ENCODE measurements at places on chromosomes 2 and 18.

GRCh38 chr18:48158721-48159120 is 228.3 kb upstream of the SMAD2 start:
- no peak for DNase-seq

GRCh38 chr2:1777781-1778180 is 33.5 kb upstream of the PXDN start:
- no peak for DNase-seq

GRCh38 chr2:135650721-135651120 is 90.9 kb upstream of the UBXN4 start:
- DNase-seq: no peak

DNA sequence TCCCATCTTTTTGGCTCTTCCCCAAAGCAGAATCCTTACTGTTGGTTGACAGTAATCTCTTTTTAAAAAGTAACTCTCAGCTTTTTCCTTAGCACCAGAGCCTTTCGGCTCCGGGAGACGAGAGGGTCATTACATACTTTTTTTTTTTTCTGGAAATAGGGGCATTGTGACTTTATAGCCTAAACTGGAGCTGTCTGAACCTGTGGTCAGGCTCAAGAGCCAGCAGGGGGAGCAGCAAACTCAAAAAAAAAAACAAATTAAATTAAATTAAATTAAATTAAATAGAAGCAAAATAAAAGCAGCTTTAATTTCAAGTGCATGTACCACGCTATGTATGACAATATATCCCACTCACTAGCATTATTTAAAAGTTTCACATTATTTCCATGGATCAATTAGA is 156.6 kb downstream of the DTNA start:
- no peak for DNase-seq

GRCh38 chr2:175256806-175257585 is 75.5 kb upstream of the ATP5MC3 start:
- DNase-seq: no peak

GRCh38 chr2:240426845-240427721 is 8.4 kb upstream of the GPC1 start:
- DNase-seq: peak; percentile 4

DNA sequence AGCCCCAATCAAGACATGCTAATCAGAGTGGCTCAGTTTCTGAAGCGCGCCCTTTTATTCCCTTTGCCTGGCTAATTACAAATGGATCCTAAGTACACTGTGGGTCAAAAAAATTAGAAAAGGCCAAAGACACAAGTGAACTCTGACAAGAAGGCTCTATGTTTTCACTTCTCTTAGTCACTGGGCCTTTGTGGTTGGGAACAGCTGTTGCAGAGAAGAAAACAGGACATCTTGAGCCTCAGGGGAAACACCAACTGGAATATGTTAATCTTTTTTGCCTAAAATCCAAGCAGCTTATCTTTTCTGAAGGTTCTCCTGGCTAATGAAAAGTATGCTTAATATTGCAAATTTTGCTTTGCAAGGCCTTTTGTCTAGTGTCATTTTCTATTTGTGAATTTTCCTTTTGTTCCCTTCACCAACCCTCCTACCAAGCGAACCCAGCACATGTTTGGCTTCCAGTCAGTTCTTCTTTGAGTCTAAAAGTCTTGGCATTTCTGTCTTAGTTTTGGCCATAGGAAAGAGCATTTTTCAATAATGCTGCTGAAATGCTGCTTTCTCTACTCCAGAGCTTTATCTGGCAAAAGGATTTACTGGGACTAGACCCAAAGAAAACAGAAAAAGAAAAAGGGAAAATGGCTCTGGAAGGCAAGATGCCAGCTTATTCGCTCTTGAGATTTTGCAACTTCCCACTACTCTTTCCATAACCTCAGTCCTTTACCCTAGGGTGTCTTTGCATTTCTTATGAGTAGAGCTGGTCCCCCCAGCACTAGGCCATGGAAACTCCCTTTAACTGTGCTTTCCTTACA is 440.2 kb upstream of the ST6GAL2 start:
- no peak for DNase-seq

DNA sequence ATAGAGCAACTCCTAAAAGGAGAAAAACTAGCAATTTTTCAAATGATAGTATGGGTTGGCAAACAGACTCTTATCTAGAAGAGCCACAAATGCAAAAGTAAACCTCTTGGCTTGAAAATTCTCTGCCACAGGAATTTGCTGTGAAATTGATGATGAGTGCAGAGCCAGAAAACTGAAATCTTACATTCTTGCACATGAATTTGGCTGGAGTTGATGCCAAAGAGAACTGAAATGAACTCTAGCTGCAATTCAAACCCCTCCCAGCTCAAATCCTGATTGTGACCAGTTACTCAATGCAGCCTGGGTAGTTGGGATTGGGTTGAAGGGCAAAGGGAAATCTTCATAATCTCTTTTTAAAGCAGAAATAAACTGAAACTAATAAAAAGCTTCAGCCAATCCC is 266.6 kb downstream of the PDE11A start:
- peak; percentile 65 for DNase-seq

- no peak for DNase-seq
Measured at GRCh38 chr2:81598453-81598852, 1293.9 kb upstream of the LRRTM1 start.

DNA sequence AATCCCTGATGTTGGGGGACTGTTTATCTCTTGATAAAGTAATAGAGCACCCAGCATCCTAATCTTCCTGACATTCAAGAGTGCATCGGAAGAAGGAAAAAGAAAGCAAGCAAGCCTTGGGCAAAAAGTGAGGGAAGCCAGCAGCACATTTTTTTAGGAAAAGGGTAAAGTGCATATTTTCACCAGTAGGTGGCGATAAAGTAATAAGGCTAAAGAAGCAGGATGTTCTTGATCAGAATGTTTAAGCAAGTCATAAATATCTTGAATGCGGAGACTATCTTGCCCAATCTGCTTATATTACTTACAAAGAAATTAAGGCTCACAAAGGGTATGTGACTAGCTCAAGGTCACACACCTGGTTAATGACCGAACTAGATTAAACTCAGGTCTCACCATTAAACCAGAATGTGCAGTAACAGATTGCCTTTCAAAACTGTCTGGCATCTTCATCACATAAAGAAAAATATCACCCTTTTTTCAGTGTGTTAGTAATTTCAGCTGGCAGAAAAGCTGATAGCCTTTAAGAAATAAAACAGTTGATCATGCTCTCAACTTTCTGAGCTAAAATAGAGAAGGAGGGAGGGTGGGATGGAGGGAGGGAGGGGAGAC is 83.8 kb downstream of the VIT start:
- peak; percentile 36 for DNase-seq

DNA sequence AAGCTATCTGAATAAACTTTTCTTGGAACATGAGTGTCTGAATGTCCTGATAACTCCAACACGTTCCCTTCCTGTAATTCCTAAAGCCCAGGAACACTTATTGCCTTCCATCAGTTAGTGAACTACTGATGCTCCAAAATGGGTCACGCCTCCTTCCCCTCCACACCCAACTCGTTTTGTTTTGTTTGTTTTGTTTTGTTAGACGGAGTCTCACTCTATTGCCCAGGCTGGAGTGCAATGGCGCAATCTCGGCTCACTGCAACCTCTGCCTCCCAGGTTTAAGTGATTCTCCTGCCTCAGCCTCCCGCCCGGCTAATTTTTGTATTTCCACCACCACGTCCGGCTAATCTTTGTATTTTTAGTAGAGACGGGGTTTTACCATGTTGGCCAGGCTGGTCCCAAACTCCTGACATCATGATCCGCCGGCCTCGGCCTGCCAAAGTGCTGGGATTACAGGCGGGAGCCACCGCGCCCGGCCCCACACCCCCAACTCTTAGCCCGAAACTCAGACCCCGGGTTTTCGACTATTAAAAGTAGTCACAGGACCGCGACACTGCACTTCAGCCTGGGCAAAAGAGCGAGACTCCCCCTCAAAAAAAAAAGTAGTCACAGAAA is 774 bp downstream of the IER3IP1 start:
- DNase-seq: no peak

GRCh38 chr2:174343623-174344455 is 9.1 kb downstream of the SP9 start:
- no peak for DNase-seq

- no peak for DNase-seq
Measured at GRCh38 chr2:235168174-235168979, 216.6 kb downstream of the SH3BP4 start.

DNA sequence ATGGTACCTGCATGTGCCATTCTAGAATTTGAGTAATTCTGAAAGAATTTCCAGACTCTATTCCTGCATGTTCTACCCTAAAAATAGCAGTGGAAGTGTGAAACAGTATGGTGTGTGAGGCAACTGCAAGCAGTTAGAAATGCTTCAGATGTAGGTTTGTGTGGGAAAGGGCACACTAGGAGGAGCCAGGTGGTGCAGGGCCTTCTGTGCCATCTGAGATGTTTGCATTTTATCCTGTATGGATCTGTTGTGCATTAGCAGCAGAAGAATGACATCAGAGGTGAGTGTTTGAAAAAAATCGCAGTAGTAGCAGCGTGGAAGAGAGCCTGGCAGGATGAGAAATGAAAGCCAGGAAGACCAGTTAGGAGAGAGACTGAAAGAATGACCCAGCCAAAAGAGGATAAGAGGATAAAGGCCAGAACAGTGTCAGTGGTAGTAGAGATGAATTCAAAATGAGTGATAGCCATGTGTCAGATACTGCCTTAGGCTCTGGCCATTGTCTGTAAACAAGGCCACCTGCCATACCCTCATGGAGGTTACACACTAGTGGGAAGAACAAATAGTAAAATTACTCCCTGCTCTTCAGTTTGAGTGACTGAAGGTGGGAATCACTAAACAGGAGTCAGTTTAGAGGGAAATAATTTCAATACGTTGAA is 142.2 kb downstream of the PKP4 start:
- DNase-seq: no peak

- DNase-seq: peak; percentile 77
Measured at GRCh38 chr2:127193967-127194280, 26.2 kb downstream of the CYP27C1 start.

- no peak for DNase-seq
Measured at GRCh38 chr2:16249246-16250055, 309.1 kb downstream of the MYCN start.

DNA sequence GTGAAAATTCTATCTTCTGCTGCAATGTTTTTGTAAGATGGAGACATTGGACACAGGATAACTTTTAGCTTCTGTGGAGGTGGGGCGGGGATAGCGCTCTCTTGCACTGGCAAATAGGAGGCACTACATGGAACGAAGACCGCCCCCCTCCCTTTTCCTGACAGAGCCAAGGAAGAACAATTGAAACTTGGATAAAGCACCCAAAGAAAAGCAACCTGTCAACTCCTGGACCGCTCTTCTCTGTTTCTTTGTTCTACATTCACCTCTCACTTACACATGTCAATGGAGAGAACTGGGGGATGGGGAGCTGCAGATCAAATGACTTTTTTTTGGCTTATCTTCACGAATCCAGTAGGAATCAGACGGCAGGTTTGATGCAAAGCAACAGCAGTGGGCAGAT is 126.3 kb upstream of the CHAC2 start:
- no peak for DNase-seq

DNA sequence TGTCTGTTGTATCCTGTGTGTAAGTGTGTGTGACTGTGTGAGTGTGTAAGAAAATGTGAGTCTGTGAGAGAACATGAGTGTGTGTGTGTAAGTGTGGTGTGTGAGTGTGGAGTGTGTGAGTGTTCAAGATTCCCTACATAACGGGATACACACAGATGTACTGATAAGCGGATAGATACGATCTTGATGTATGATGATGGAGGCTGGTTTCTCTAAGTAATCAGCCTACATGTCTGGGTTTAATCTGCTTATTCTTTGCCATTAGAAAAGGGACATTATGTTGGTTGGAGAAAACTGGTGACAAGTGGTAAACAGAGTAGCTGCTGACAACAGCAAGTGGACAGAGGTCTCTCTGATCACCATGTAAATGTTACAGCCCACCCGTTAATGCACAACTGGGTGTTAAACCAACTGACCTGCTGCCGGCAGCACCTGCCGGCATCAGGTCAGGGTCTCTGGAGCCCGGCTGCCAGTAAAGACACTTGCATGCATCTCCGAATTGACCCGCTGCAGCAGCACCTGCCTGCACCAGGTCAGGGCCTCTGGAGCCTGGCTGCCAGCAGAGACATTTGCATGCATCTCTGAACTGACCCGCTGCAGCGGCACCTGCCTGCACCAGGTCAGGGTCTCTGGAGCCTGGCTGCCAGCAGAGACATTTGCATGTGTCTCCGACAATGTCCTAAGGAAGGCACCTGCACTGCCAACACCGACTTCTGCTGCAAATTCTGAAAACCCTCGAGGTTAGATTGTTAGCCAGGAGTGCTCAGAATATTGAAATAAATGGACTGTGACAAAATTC is 87.5 kb downstream of the MBP start:
- DNase-seq: no peak
